ENCODE measurements at places on chromosomes 4 and X.

GRCh38 chr4:118814891-118815290 lies 21.0 kb downstream of the SEC24D start:
- DNase-seq, result no peak

DNA sequence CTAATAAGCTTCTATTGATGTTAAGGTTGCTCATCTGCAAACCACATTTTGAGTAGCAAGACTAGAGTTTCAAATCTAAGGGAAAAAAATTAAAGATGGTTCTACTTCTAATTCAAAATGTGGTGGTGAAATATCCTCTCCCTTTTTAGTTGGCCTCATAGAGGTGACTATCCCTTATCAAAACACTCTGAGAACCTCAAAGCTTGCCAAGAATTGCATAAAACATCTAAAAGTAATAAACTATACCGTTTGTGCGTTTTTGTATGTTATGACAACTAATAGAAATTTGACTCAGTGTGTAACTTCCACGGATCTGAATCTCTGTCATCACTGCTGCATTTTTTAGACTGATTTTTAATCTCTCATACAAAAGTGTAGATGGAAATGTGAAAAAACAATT lies 672.8 kb upstream of the GALNT7 start:
- no peak for DNase-seq

DNA sequence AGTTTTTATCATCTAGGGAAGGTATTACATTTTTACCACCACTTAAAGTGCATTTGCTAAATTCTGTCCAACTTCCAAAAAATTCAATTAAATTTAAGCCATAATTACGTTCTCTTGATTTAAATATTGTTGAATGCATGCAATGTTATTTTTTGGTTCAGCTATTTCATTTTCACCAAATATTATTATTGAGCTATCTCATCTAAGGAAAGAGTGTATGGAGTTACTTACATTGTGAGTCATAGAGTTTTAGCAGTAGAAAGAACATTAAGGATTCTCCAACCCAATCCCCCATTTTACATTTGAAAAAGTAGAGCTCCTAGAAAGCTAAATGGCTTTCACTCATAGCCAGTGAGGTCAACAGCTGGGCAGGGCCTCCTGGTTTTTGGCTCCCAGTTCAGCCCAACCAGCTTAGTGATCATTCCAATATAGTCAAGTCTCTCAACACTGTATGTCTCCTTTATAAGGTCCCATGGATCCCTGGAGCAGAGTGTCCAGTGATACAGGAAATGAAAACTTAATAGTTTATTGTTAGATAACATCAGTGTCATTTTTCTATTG lies 60.5 kb downstream of the NDNF start:
- DNase-seq, result no peak

DNA sequence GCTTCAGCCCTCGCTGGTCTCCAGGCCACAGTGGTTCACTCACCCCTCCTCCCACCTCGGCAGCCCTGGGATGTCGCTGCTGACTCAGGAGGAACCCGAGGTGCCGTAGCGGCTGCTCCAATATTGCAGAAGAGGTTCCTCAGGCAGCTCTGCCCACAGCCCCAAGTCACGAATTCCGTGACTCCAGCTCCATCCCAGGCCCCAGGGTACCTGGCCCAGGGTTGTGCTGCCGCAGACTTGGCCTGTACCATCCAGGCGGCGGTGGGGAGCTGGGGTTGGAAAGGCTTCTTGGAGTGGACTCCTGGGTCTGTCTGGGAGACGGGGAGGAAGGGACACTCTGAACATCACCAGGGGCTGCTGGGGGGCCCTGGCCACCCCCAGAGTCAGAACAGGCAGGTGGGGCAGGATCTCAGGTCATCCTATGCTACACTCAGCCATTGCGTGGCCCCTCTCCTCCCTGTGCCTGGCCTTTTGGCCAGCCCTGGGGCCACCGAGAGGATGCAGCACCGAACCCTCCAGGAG lies 728 bp upstream of the HGFAC start:
- no peak for DNase-seq

DNA sequence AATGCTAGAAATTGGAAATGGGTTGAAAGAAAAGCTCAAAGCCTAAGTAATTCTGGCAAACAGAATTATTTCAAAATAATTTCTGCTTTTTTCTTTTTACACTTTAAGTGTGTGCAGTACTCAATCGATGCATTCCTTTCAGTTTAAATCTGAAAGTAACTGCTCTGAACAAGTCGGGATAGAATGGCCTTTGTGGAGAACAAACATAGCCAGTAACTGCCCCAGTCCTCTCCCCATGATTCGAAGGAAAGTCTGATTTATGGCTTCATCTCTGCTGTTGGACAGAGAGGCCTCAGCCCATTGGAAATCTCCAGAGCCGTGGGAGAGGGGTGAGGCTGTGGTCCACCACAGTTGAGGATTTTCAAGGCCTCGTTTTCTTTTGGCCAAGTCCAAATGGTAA lies 174.0 kb upstream of the TLL1 start:
- no peak for DNase-seq

DNA sequence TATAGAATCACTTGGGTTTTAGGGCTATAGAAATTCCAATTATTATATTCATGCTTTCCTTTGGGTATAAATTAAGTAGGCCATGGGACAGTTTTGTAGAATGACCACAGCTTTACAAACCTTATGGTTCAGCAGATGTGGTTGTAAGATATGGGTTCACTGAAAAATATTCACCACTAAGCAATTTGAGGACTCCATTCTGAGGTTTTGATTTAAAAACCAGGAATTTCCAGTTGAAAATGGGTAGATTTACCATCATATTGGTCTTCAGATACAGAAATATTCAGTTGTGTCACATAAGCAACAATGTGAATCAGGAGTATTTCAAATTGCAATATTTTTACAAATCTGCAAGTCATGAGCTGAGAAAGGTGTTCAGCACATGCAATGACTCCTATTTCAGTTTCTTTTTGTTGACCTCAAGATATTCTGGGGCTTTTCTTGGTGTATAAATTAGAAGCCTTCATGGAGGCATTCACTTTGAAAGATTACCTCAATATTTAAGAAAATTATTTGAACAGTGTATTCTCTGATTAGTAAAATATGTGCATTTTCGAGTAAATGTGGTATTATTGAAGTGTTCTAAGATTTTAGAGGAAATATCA lies 218.4 kb upstream of the HCCS start:
- DNase-seq, result no peak

DNA sequence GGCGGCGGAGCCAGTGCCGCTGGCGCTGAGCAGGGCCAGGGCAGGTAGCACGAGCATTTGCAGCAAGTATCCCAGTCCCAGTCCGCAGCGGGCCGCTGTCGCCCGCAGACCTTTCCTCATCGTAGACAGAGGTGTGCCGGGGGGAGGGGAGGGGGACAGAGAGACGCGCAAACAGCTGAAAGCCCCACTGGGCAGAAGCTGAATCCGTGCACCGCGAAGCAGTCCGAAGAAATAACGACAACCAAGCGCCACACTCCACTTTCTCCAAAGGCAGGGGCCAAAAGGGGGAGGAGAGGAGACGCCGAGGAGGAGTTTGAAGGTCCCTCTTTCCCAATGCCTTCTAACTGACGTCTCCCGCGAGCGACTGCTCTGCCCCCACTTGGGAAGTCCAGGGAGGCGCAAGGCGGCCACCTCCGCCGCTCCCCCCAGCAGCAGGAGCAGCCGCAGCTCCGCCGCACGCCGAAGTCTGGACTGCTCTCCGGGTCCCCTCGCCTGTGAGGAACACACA lies at the start of gene UNC5C:
Gene UNC5C, minus strand, starts transcription at position 236 of the 508 bp plus-strand sequence.
- peak; percentile 19 for DNase-seq

DNA sequence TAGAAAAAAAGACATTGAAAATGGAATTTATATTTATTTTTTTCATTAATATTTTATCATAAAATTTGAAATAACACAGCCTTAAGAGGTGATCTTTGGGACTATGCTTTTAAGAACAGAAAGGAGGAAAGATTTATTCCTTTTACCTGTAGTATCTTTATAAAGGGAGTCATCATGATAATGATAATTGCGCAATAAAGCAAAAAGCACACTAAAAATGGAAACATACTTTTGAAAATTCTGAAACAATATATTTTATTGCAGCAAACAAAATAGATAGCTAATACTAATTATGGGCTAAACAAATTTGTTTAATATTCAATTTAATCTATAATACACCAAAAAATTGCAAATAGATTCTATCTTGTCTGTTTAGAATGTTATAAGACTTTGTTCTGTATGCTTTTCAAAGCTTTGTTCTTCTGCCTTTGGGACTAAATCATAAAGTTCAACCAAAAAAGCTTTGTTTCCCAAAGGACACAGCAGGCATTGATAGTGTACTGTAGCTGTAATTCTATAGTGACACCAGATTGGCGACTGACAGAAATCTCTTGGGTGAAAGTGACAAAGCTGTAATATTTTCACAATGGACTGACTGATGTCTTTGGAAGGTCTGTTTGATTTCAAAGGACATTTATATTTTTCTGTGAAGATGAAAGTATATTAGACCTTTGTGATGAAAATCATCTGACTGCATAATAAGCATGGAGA lies 2156.6 kb upstream of the TENM3 start:
- DNase-seq, result no peak

DNA sequence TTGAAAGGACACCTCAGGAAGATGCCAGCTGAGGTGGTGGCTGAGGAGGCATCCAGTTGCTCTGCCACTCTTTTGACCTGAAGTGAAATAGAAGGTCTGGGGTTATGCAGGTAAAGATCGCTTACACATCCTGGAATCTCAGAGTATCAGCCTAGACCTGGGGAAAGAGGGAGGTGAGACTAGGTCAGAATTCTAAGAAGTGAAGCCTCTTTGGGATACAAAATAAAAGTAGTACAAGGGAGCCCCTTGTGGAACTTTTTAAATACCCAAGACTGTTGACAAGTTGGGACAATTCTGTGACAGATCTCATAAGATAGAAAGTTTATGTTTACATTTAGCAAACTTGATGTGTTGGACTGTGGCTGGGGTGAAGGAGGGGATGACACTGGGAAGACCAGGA lies 263.1 kb downstream of the SPRY1 start:
- no peak for DNase-seq

- DNase-seq, result no peak
These were observed 201.9 kb upstream of the BCOR start for GRCh38 chrX:40299641-40300046.

- DNase-seq, result no peak
These were observed 3.4 kb downstream of the UGT2A1 start for GRCh38 chr4:69649629-69650028.

- peak; percentile 30 for DNase-seq
These were observed 98.3 kb upstream of the MAML3 start for GRCh38 chr4:140252141-140252741.

GRCh38 chr4:132587626-132588025 lies 561.5 kb upstream of the PCDH10 start:
- DNase-seq, result no peak

DNA sequence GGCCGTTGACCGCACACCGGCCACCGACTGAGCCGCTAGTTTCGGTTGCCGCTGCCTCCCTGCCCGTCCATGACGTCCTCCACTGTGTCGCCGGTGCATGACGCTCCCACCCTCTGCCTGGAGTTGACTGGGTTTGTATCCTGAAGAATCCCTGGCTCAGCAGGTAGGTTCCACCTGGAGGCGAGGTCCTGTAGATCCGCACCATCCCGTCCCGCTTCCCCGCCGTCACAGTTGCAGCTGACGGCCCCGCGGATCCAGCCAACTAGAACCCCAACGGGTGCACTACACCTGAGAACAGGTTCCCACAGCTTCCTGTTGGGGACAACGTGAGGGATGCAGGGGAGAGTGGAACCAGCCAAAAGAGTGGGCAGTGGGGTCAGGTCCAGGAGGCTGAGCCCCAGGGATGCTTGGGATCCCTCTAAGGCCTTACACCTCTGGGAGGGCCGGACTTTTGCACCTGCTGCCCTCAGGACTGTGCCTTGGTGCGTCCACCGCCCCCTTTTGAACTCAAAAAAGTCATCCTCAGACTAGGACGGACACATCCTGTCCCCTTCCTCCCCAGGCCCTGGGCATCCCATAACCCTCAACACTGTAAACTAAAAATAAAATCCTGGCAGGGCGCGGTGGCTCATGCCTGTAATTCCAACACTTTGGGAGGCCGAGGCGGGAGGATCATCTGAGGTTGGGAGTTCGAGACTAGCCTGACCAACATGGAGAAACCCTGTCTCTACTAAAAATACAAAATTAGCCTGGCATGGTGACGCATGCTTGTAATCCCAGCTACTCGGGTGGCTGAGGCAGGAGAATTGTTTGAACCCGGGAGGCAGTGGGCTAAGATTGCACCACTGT lies 1.1 kb upstream of the SLBP start:
- peak; percentile 33 for DNase-seq
